ENCODE measurements at places on chromosomes 7 and 10.

- no peak for DNase-seq
These were observed 56.7 kb downstream of the SCD start for GRCh38 chr10:100403734-100404133.

GRCh38 chr7:66076462-66077329 lies 1.1 kb downstream of the ASL start:
- no peak for DNase-seq

GRCh38 chr7:94374721-94375566 lies 19.8 kb upstream of the COL1A2 start:
- DNase-seq, result no peak

DNA sequence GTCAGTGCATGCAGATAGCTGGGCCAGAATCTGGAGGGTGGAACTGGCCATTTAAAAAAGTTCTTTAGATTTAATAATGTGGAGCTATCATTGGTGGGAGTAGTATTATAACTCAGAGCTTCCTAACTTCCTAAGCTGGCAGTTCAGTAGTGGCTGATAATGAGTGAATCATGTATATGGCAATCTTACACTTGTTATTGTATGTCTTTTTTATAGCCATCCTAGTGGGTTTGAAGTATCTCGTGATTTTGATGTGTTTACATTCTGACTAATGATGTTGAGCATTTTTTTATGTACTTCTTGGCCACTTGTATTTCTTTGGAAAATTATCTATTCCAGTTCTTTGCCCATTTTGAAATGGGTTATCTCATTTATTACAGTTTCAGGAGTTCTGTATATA lies 15.4 kb downstream of the TFAM start:
- no peak for DNase-seq

DNA sequence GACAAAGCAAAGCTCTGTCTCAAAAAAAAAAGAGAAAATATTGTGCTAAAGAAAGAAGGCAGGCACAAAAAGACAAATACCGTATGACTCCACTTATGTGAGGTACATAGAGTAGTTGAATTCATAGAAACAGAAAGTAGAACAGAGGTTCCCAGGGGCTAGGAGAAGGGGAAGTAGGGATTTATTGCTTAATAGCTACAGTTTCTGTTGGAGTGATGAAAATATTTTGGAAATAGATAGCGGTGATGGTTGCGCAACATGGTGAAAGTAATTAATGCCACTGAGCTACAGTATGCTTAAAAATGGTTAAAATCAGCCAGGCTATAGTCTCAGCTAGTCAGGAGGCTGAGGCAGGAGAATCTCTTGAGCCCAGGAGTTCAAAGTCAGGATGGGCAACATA lies 18.5 kb upstream of the NPFFR1 start:
- no peak for DNase-seq

DNA sequence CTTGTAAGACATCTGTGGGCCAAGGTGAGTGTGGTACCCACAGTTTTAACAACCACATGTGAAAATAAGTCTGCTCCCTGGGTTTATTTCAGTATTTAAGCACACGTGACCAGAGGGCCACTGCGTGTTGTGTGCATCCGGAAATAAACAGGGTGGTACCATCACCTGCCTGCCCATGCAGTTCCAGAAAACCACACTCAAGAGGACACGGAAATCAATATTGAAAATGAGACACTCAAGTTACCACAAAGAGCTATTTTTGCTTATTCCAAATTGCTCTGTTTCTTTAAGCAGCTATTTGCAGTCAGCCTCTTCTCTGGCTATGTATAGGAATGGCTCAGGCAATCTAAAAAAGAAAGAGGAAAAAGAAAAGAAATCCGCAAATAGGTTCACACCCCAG lies 71.8 kb upstream of the LOXL4 start:
- DNase-seq, result no peak

DNA sequence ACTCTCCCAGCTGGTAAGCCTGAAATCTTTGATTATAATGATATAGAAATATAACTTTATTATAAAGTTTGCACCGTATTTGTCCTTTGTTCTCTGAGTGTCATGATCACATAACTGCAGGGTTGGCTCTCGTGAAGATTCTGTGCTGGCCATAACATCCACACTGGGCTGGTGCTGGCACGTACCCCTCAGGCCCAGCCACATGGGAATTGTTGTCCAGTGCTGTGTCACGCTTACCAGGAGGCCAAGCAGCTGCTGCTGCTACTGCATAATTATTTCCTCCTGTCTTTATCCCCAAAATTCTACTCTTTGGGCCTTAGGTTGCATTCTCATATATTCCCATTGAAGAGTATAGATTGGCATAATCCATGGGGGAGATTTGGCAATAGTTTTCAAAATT lies 20.8 kb upstream of the UCN3 start:
- DNase-seq, result no peak

DNA sequence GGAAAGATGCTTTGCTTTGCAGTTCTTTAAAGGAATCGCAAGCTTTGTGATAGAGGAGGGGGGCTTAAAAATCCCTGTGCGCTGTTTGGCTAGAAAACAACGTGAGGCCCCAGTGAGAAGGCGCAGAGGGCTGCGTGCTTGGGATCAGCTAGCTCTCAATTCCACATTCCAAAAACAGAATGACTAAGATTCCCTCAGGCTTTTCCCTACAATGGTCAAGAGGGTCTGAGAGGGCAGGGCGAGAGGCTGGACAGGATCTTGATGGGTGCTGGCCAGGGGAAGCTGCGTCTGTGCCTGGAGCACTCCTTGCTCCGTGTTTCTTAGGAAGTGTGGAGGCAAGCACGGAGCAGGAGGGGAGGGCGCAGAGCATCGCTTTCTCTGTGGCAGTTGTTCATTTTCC lies 72.1 kb upstream of the INHBA start:
- no peak for DNase-seq
